ENCODE measurements at places on chromosomes 16 and 17.
A peak's percentile ranks its signal among the peaks of the same experiment; 100 is the strongest.

GRCh38 chr16:81231014-81231413, 7.5 kb upstream of the BCO1 start:
- DNase-seq: no peak
- H3K27me3 ChIP-seq: peaks cover 5% of the 10 kb centered on the region
- H3K36me3 ChIP-seq: no peaks in the 10 kb centered on the region

- H3K36me3 ChIP-seq: no peaks in the 10 kb centered on the region
- H3K4me1 ChIP-seq: peaks cover 21% of the 10 kb centered on the region
- H3K27me3 ChIP-seq: peaks cover 4% of the 10 kb centered on the region
- H3K4me3 ChIP-seq: no peak overlapping the region
- no peak overlapping the region for H3K27ac ChIP-seq
Observed at GRCh38 chr17:43722870-43723665, 35.5 kb downstream of the SOST start.

- no peak overlapping the region for H3K4me3 ChIP-seq
- DNase-seq: peak; percentile 69
- H3K27me3 ChIP-seq: no peaks in the 10 kb centered on the region
- no peak overlapping the region for H3K27ac ChIP-seq
Observed at GRCh38 chr17:3843935-3844516, 2.0 kb downstream of the NCBP3 start.

- peak; percentile 79 for DNase-seq
- peaks cover 12% of the 10 kb centered on the region for H3K4me1 ChIP-seq
- H3K4me3 ChIP-seq: no peak overlapping the region
- no peak overlapping the region for H3K27ac ChIP-seq
- no peaks in the 10 kb centered on the region for H3K36me3 ChIP-seq
Observed at GRCh38 chr17:63480826-63481487, 4.1 kb downstream of the ACE start.

DNA sequence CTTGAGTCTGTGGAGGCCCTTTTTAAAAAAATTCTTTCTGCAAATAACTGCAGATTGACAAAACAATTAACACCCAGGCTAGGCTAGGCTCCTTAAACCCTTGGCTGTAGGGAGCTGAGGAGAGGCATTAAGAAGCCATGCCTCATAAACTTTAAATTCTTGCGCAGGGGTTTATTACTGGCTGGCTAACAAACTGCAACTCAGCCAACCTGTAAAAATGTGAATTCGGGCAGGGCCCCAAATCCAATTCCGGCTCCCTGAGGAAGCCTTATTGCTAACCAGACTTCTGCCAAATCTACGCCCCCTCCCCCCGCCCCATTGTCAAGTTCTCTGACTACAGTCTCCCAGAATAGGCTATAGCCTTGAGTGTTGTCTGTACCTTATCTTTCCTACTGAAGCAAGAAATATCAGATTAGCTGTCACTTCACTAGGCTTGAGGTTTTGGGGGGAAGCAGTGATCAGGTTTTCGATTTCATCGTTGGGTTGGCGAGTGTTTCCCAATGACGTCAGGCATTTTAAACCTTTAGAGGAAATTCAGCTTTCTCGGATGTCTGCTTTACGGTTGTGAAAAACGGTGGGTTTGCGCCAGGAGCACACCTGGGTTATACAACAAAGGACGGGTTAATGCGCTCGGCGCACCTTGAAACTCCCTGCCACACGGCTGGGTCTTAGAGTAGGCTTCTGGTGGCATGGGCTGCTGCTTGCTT, 2.0 kb downstream of the CDH3 start:
- H3K4me3 ChIP-seq: no peak overlapping the region
- peak; percentile 59 for DNase-seq
- H3K27me3 ChIP-seq: peaks cover 67% of the 10 kb centered on the region
- H3K4me1 ChIP-seq: peaks cover 8% of the 10 kb centered on the region
- no peaks in the 10 kb centered on the region for H3K36me3 ChIP-seq

GRCh38 chr16:66199189-66199588, 167.3 kb upstream of the CDH5 start:
- no peaks in the 10 kb centered on the region for H3K27me3 ChIP-seq
- no peak overlapping the region for H3K27ac ChIP-seq
- H3K4me1 ChIP-seq: peaks cover 6% of the 10 kb centered on the region

- no peaks in the 10 kb centered on the region for H3K27me3 ChIP-seq
- DNase-seq: peak; percentile 65
- peak overlapping the region; percentile 88 for H3K27ac ChIP-seq
Observed at GRCh38 chr17:29238133-29238850, 8.4 kb upstream of the CRYBA1 start.

Data from osteoblast (primary cell).